ENCODE measurements at places on chromosomes 3 and 15.

DNA sequence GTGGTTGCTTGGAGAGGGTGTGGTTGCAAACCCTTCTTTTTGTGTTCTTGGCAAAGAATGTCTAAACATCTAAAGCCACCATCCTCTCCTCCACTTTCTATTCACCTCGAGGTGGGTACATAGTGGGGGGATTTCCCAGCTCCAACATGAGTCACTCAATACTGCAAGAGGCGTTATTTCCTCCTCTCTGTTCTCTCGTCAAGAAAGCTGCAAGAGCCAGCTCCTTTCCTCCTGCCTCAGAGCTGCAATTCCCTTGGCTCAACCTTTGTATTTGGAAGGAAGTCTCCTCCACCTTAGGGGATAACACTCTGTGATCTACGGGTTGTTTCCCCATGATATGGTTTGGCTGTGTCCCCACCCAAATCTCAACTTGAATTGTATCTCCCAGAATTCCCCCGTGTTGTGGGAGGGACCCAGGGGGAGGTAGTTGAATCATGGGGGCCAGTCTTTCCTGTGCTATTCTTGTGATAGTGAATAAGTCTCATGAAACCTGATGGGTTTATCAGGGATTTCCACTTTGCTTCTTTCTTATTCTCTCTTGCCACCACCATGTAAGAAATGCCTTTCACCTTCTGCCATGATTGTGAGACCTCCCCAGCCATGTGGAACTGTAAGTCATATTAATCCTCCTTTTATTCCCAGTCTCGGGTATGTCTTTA, 138.4 kb downstream of the PLCL2 start:
- DNase-seq = peak; percentile 40

- DNase-seq = peak; percentile 60
Observed at GRCh38 chr3:59313365-59313764, 263.5 kb upstream of the CFAP20DC start.

DNA sequence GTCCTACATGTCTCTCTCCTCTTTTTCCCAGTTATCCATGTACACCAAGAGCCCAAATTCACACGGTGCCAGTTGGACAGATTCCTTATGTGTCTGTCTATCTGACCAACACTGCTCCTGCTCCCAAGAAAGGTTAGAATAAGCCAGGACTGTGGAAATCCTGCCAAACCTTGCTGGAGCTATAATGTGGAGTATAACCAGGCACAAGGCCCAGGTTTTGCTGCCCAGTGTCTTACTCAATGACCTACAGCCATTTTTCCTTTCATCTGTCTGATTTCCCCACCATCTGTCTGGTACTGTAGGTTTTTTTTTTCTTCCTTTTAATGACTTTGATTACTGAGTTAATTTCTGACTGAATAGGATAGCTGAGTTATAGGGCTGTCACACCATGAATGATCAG, 26.5 kb upstream of the MINDY4B start:
- DNase-seq = no peak

GRCh38 chr3:159417761-159418160, 570.9 kb upstream of the IL12A start:
- no peak for DNase-seq

DNA sequence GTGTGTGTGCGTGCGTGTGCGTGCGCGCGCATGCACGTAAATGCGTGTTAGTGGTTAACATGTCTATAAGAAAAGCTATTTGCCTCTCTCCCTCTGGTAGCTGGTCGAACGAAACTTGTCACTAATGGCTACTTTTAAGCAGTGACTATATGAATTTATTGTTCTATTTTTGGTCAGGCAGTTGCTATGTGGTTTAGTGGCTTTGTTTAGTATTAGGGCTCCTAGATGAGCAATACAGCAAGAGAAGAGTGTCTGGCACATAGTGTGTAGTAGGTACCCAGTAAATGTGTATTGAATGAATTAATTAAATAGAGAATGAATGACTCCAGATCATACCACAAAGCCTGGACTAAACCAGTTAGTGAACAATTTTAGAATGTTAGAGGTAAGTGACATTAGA, 171.6 kb downstream of the PPM1L start:
- DNase-seq = no peak

GRCh38 chr3:113626503-113627371, 69.7 kb downstream of the USF3 start:
- peak; percentile 62 for DNase-seq

- no peak for DNase-seq
Observed at GRCh38 chr3:157844800-157845565, 261.2 kb downstream of the SHOX2 start.

DNA sequence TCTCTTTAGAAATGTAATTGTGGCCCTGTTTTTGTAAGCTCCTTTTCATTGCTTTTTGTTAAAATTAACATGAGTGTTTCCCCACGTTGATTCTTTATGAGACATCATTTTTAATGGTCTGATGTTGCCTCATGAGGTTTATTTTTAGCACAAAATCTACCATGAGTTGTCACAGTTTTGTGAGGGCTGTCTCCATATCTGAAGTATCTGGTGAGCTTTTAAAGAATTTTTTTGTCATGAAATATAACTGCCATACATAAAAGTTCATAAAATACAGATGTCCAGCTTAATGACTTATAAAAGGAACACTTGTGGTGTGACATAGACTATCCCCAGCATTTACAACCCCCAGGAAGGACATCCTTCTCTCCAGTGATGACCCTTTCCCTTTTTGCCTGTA, 34.3 kb upstream of the CEMIP start:
- no peak for DNase-seq

DNA sequence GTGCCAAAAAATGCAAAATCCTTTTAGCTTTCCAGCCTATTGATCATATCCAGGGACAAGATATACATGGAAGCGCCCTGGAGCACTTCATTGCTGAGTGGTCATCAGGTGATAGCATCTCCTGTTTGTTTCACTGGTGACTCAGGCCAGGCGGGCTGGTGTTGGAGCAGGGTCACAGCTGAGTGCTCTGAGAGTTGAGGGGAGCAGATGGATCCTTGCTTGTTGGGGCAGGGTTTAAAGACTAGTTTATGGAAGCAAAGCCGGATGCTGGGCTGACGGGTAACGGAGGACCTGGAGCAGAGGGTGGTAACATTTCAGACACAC, 405.0 kb upstream of the TPM1 start:
- DNase-seq = no peak

GRCh38 chr15:66621491-66622467, 56.0 kb upstream of the LCTL start:
- no peak for DNase-seq

DNA sequence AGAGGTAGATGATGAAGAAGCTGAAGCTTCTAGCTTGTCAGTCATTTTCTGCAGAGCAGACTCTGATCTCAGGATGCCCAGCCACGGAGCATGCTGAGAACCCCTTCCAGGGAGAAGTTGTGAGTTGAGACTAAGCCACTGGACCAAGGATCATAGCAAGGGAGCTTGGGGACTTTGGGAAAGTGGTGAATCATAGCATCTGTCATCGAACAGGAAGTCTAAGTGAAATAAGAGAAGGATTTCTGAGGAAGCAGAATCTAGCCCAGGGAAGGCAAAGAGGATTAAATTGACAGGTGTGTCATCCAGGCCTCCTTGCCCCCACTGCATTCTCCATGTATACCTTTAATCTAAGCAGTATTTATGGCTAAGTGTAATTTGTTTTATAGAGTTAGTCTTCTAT, 71.8 kb upstream of the TMEM108 start:
- DNase-seq = no peak

- DNase-seq = no peak
Observed at GRCh38 chr15:59042041-59042440, 54.6 kb downstream of the RNF111 start.

DNA sequence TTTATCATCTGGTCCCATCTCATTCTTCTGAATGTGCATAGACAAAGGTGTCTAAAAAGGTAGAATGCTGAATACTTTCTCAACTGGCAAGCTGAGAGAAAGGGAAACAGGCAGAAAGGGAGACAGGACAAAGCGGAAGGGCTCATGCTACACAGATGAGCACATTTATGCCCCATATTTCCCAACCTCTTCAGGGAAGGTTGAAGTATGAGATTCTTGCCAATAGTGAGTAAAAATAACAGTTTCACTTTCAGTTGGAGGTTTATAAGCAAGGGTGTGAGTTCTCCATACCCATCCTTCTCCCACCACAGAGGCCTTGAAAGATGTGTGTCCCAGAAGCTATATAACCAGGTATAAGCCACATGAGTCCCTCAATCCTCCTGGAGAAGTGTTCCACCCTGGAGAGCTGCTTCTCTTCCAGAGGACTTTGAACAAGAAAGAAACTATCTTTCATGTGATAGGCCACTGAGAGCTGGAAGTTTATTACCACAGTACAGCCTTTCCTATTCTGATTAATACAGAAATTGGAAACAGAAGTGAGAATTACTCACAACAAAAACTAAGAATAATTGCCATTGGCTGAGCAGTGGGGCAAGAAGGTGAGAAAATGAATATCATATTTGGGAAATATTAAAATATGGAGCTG, 709.4 kb upstream of the NR2F2 start:
- DNase-seq = peak; percentile 8

DNA sequence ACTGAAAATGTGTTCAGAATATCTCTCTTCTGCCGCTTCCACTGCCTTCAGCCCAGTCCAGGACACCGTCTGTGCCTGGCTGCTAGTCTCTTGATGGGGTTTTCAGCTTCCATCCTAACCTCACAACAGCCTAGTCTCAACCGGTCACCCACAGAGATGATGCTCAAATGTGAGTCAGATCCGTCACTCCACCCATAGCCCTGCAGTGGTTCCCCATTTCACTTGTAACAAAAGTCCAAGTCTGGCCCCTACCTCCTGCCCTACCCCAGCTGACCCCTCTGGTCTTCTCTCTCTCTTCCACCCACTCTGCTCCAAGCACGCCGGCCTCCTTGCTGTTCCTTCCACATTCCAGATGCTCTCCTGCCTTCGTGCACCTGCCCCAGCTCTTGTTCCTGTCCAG, 68.1 kb downstream of the PPARG start:
- no peak for DNase-seq

DNA sequence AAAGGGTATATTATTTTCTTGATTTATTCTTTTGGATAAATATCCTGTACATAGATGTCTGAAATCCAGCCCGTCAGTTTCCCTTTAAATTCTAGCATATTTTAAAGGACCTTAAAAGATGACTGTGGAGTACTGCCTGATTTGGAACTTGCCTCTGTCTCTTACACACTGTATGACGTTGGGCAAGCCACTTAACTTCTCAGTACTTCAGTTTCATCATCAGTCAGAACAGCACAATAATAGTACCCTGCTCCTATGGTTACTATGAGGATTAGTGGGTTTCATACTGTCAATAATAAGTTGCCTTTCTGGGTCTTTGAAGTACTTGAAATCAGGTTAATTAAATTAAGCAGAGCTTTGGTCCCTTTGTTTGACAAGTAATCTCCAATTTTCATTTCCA, 374.3 kb downstream of the TIGIT start:
- DNase-seq = no peak

DNA sequence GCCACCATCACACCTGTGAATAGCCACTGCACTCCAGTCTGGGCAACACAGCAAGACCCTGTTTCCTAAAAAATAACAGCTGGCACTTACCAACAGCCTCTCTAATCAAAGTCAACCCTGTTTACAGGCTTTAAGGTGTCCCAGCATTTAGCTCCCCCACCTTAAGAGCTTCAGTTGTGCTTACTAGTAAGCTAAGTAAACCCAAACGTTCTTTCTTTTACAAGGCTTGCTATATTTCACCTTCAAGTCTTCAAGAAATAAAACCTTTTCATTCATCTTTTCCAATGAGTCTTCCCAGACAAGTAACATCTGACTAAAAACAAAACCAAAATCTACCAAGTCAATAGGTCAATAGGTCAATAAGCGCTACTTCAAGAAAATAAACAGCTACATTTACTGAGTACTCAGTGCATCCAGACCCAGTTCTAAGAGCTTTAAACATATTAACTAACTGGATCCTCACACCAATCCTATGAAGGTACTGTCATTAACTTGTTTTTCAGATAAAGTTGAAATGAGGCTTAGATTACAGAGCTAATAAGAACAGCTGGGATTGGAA, 62.4 kb downstream of the PBRM1 start:
- DNase-seq = no peak

DNA sequence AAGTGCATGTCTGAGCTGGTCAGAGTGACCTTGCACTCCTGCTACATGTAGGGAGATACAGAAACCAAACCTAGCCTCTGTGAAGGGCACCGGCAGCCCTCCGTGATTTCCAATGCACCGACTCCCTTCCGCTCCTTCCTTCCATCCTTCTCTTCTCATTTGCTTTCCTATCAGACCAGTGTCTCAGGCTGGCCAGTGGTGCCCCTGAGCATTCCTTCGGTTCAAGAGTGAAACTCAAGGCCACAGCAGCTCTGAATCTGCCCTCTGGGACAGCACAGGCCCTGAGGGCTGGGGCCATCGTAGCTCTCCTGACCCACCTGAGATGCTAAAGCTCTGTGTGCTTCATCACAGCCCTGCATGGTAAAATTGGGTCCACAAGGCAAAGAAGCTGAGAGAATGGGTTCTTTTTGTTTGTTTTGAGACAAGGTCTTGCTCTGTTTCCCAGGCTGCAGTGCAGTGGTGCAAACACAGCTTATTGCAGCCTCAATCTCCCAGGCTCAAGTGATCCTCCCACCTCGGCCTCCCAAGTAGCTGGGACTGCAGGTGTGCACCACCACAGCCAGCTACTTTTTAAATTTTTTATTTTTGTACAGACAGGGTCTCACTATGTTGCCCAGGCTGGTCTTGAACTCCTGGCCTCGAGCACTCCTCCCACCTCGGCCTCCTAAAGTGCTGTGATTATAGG, 2.3 kb upstream of the BMF start:
- DNase-seq = no peak

DNA sequence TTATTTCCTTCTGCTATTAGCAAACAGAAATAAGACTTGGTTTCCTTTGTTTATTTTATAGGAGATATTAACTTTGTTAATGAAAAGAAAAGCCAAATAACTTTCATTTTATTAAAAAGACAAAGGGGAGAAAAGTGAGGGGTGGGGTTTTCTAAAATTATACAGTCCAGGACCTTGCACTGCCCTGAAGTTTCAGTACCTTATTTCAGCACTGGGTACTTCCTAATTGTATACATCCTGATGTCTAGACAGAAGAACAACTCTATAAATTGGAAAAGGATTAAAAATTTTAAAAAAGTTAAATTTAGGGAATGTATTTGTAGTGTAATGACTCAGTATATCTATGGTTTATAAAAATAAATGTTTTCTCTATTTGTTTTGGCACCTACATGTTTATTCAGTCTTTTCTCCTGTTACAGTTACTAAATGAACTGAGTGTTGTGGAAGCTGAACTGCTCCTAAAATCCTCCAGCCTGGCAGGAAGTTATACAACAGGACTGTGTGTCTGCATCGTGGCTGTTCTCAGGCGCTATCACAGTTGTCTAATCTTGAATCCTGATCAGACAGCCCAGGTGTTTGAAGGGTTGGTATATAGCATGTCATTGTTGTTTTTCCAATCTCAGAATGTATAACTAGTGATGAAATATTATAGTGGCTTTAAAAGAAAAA, 27.6 kb upstream of the P2RY13 start:
- no peak for DNase-seq

GRCh38 chr3:116087426-116087825, 357.9 kb downstream of the LSAMP start:
- DNase-seq = no peak

- peak; percentile 53 for DNase-seq
Observed at GRCh38 chr3:113035387-113035982, 44.7 kb downstream of the GTPBP8 start.

GRCh38 chr3:171358881-171359198, 101.4 kb downstream of the TNIK start:
- DNase-seq = no peak

- DNase-seq = no peak
Observed at GRCh38 chr3:181250714-181251113, 261.2 kb upstream of the DNAJC19 start.
